Kidney (tissue), 22 donors: ENCODE measurements at places on chromosomes 5 and 9. TPM values are rescaled to one million over a fixed set of nuclear protein-coding genes. Genes with fewer than 3 reads are reported as not detected.

Gene SOHLH1
- polyA plus RNA-seq: not detected

Gene SNX24
- polyA plus RNA-seq: 27.0 TPM

Gene GLRA1
- not detected for polyA plus RNA-seq

Gene ECSCR
- polyA plus RNA-seq: 31.9 TPM

Gene SHC3
- 0.95 TPM for polyA plus RNA-seq
